ENCODE measurements at places on chromosomes 12 and 14.

DNA sequence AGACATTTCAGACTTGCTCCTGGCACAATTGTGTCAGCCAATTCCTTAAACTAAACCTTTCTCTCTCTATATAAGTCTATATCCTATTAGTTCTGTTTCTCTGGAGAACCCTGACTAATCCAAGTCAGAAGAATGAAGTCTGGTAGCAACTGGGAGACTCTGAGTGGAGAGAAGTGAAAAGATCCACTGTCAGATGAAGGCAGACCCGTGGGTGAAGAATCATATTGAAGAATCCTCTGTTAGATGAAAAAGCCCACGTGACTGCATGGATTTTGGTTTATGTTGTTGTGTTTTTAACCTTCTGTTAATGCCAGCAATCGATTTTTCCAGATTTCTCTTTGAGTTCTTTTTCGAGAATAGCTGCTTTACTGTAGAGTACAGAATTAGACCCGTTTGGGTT lies 29.5 kb upstream of the APOLD1 start:
- no peak for DNase-seq

GRCh38 chr12:72089678-72090077 lies 151.0 kb downstream of the TPH2 start:
- DNase-seq = no peak

GRCh38 chr14:96631030-96631429 lies 128.8 kb downstream of the PAPOLA start:
- DNase-seq = no peak

DNA sequence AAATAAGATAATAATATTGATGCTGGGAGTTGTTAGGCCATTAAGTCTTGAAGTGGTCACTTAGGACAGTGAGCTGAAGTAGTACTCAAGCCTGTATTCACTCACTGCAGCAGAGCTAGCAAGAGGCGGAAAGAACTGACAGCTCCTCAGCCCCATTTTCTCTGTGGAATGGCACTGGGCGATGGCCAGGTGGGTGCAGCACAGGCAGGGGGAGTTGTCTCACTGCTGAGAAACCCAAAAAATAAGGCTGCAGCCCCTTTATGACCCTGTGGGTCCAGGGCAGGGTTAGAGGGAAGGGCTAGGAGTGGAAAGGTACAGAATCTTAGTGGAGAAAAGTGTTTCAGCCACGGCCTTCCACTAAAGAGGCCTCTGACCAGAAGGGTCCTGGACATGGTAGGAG lies 35.5 kb downstream of the PDZRN4 start:
- no peak for DNase-seq

DNA sequence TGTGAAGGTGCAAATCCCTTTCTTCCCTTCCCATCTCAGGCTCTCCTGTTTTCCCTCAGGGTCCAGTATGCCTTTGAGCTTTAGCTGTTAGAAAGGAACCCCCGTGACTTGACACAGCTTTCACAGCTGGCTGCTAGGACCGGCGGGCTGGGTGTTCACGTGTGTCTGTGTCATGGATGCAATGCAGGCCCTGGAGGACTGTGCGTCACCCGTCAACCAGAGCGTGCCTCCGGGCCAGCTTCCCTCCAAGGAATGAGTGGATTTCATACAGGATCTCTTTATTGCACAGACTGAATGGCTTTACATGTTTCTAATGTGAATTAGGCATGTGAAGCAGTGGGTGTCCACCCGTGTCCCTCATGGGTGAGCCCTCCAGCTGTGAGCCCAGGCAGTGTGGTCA lies 77.4 kb downstream of the AACS start:
- no peak for DNase-seq

GRCh38 chr14:105250986-105251385 lies 2.7 kb downstream of the BTBD6 start:
- DNase-seq = no peak
